ENCODE measurements at places on chromosomes 2 and 18.

GRCh38 chr2:138515092-138515491, 13.5 kb downstream of the SPOPL start:
- DNase-seq, result no peak

DNA sequence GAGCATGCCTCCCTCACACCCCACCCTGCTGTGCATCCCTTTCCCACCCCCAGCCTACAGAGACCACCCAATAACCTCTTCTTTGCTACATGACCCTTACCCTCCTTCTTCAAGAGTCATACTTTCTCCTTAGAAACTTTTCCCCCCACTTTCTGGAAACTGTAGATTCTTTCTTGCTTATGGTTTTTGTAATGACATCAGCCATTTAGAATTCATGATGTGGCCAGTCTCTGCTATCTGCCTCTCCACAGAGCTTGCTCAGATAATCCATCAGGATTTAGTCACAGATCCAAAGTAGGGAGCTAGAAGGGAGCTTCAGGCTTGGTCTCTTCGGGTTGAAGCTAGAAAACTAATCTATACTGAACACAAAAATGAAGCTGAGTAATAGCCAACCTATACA, 36.5 kb downstream of the GALM start:
- DNase-seq, result peak; percentile 86

GRCh38 chr2:221780281-221780688, 208.2 kb upstream of the EPHA4 start:
- no peak for DNase-seq

DNA sequence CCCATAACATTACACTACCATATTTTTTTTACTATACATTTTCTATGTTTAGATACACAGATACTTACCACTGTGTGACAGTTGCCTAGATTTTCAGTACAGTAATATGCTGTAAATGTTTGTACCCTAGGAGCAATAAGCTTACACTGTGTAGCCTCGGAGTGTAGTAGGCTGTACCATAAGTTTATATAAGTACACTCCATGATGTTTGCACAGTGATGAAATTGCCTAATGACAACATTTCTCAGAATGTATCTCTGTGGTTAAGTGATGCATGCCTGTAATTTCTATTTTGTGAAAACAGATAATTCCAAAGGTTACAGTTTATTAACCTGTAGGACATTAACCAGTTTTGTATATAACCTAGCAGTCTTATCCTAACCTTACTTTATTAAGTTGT, 128.1 kb upstream of the RBMS1 start:
- no peak for DNase-seq

DNA sequence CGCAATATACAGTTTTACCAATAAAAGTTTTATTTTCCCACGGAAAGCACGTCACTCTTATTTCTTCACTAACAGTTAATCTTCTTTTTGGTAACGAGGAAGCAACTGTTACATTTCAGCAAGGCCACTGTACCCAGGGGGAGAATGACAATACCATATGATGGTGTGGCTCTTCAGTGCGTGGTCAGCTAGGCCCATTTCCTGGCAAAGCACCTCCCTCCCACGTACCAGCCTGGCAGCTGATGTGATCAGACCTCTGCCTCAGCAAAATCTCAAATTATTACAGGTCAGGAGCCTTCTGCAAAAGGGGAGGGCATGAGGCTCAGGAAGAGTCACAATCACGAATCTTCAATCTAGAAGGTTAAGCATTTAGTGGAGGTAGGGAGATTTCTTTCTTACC, 55.4 kb downstream of the KLF7 start:
- no peak for DNase-seq

DNA sequence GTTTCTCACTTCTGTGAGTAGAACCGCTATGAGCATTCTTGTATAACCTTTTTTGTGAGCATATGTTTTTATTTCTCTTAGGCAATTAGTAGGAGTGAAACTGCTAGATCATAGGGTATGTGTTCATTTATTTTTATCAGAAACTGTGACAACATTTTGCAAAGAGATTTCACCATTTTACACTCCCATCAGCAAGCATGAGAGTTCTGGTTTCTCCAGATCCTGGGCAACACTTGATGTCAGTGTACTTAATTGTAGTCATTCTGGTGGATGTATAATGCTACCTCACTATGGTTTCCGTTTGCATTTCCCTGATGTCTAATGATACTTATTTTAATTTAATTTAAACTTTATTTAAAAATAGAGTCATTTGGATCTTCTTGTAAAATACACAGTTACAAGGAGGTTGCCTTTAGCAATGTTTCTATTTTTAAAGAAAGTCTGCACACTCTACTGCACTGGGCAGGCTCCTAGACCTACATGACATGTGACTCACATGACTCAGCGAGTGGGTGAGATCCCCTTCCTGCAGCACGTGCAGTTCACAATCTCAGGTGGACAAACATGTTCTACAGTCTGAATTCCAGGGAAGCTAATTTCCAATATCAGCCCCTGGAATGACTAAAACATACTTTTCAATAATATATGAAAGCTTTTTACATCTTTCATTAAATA, 127.0 kb upstream of the BCL2L11 start:
- no peak for DNase-seq

GRCh38 chr2:238915196-238915595, 67.3 kb downstream of the TWIST2 start:
- DNase-seq, result no peak

- no peak for DNase-seq
These were observed 54.4 kb downstream of the VAPA start for GRCh38 chr18:9968081-9968848.

DNA sequence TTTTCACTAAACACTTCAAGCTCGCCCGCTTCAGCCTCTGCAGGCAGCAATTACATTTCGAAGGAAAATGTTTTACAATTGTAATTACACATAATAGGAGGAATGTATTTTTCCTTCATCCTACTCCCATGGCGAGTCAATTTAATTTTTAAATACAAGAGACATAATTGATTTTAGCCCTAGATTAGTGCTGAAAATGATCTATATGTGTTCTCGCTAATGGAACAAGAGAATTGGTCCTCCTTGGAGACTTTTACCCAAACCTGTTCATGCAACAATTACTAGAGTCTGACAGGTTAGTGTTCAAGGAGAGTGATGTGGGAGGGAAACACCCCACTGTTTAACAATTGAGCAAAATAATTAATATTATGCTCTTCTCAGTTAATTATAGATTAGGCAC, 509.4 kb upstream of the SETBP1 start:
- DNase-seq, result no peak

DNA sequence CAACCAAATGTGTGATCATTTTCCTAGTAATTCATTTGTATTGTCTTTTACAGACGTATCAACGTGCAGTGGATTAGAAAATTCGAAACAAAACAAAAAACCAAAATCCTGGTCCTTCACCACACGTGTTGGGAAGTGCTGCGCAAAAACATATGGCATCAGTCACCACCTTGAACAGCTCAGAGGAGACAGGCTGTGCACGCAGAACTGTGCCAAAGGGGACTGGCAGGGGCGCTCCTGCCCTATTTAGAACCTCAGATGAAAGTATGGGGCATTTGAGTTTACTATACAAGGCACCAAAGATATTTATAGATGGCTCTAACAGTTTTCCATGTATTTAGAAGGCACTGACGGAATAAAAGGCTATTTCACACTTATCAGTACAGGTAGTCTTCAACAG, 42.3 kb downstream of the NOL10 start:
- no peak for DNase-seq

- DNase-seq, result no peak
These were observed 82.3 kb upstream of the LDLRAD4 start for GRCh38 chr18:13136056-13136903.

DNA sequence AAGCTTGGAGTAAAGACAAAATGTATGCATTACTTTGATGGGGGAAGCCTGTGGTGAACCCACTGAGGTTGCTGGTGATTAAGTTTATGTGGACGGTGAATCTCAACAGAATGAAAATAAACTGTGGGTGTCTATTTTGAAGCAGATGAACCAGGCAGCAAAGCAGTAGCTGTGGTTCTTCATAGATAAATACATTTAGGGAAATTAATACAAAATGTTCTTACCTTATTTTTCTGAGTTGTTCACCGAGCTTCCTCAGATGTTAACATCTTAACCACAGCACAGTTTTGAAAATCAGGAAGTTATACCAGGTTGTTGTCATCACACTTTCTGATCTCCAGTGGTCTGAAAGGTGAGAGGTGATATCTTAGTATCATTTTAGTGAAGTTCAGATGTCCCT, 53.9 kb downstream of the NCK2 start:
- DNase-seq, result no peak

- no peak for DNase-seq
These were observed 1.8 kb downstream of the NOSTRIN start for GRCh38 chr2:168804214-168804613.

All from stromal cell of bone marrow (primary cell).